ENCODE measurements at places on chromosomes 7 and 10.

DNA sequence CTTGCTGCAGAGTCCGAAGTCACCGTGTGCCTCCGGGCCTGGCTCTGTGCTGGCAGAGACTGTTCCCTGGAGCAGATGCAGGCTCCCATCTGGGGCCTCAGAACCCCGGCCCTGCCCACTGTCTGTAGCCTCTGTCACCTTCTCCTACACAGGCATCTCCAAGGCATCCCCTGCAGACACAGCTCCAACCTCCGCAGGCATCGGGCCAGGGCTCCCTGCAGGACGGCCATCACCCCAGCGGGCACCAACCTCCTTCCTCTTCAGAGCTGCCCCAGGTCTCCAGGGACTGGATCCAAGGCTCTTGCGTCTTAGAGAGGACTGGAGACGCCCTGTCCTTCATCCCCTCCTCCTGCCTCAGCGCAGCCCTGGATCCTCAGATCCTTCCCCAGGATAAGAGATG lies 69.9 kb upstream of the MYL10 start:
- DNase-seq = no peak

GRCh38 chr10:130960531-130960930 lies 351.0 kb downstream of the TCERG1L start:
- no peak for DNase-seq

- no peak for DNase-seq
Measured at GRCh38 chr7:87628780-87629569, 777 bp downstream of the RUNDC3B start.

DNA sequence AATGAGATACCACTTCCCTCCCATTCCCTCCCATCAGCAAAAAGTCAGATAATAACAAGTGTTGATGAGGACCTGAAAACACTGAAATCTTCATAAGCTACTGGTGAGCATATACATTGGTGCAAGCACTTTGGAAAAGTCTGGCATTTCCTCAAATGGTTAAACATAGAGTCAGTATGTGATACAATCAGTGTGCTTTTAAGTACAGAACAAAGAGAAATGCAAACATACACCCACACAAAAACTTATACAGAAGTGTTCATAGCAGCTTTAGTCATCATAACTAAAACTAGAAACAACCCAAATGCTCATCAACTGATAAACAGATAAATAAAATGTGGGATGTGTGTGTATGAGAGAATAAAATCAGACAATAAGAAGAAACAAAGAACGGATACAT lies 261.9 kb downstream of the ELMO1 start:
- DNase-seq = no peak

DNA sequence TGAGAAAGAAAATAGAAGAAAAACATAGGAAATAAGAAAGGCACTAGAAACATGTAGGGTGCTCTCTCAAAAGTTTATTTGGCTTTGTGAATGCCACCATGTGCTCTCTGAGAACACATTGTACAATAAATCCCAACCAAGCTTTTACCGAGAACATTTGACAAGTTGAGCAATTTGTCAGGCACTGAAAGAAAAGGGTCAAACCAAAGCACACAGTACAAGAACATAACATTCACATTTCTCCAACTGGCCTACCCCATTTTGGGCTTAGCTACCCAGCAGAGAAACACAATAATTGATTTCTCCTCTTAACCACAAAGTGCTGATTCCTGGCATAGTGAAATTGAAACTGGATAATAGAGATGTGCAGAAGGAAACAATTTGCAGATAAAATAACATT lies 69.2 kb upstream of the SLC39A12 start:
- DNase-seq = no peak

DNA sequence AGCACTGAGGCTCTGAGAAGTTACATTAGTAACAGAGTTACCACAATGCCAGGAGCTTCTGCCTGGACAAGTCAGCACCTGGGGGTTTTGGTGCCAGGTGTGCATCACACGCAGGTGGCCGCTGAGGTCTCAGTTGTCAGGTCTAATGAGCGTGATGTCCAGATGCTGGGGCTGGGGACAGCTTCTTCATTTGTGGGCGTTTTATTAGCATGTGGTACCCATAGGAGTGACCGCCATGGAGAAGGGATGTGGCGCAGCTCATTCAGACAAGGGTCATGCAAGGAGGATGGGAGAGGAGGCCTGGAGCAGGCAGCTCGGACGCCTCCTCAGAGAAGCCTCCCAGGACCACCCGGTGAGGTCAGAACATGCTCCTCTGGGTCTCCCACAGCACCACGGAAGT lies 27.8 kb downstream of the FAM241B start:
- no peak for DNase-seq

GRCh38 chr10:111506266-111507034 lies 429.6 kb downstream of the ADRA2A start:
- no peak for DNase-seq

- no peak for DNase-seq
Measured at GRCh38 chr10:36738738-36739431, 386.5 kb upstream of the ANKRD30A start.

GRCh38 chr10:71747551-71748523 lies 25.5 kb downstream of the VSIR start:
- DNase-seq = no peak

DNA sequence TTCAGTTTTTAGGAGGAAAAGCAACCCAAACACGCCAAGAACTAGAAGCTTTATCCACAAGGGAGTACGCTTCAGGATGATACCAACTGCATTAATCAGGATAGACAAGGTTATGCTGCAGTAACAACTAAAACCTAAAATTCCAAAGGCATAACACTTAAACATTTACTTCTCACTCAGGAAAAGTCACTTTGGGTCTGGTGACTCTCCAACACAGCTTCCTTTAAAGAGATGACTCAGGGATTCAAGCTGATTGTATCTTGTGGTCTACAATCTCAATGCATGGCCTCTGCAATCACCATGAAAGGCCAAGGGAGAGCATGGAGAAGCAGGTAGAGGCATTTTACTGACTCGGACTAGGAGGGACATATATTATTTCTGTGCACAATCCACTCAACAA lies 315.8 kb downstream of the KCNMA1 start:
- no peak for DNase-seq

GRCh38 chr10:79435271-79436065 lies 10.0 kb downstream of the ZCCHC24 start:
- DNase-seq = no peak

GRCh38 chr10:96756111-96756903 lies 36.0 kb upstream of the PIK3AP1 start:
- no peak for DNase-seq

DNA sequence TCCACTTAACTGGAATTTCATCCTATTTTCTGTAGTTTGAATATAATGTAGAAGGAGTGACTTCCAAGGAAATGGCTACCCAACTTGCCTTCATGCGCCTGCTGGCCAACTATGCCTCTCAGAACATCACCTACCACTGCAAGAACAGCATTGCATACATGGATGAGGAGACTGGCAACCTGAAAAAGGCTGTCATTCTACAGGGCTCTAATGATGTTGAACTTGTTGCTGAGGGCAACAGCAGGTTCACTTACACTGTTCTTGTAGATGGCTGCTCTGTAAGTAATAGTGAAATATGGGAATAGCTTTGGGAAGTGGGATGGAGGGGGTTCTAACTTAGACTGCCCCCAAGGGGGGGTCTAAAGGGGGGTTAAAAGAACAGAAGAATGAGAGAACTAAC lies 34.5 kb downstream of the COL1A2 start:
- no peak for DNase-seq

- DNase-seq = no peak
Measured at GRCh38 chr10:90417029-90417428, 440.8 kb downstream of the HTR7 start.

DNA sequence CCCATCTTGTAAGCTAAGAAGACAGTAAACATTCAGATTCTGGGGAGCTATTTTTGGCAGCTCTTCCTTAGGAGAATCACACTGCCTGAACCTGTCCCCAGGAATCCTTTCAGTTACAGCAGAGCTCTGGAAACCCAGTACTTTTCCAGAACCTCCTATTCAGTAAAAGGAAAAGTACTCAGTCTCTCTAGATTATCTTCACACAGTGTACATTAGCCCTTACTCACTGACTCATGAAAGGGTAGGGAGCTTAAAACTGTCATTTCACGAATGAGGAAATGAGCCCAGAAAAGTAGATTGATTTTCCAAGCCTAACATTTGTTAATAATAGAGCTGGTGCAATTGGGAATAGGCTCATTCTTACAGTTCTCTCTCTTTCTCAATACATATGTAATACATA lies 3.9 kb upstream of the CNNM1 start:
- DNase-seq = no peak

- DNase-seq = no peak
Measured at GRCh38 chr7:135665042-135665441, 2.7 kb downstream of the STMP1 start.

- DNase-seq = no peak
Measured at GRCh38 chr10:104816501-104816900, 175.4 kb downstream of the SORCS3 start.

GRCh38 chr10:69398466-69398865 lies 18.3 kb downstream of the TACR2 start:
- no peak for DNase-seq

DNA sequence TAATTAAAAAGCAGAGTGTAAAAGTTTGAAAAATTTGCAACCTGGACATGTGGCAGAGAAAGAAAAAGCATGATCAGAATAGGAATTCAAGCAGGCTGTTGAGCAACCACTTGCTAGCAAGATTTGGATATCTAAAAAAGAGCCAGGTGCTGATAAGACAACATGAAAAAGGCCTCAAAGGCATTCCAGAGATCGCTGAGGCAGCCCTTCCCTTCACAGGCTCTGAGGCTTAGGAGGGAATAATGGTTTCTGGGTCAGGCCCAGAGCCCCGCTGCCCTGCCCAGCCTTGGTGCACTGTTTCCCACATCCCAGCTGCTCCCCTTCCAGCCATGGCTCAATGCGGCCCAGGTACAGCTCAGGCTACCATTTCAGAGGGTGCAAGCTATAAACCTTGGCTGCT lies 64.1 kb upstream of the EEPD1 start:
- DNase-seq = no peak

DNA sequence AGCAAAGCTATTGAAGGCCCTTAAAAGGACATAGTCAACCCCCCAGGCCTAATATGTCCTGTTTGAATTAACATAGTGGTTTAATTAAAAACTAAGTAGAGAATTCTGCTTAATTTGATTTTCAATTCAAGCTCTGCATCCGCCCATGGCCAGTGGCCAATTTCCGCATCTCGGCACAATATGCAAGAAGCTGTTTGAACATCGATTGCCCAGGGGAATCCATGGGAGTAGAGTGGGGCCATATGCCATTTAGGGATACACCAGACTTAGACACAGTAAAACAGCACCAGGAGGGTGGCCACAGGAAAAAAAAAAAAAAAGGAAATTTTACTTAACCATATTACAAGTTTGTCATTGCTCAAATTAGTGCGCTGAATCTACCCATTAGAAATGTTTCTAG lies 100.4 kb downstream of the LMBR1 start:
- DNase-seq = no peak

- DNase-seq = no peak
Measured at GRCh38 chr7:148962440-148962822, 65.9 kb downstream of the PDIA4 start.

DNA sequence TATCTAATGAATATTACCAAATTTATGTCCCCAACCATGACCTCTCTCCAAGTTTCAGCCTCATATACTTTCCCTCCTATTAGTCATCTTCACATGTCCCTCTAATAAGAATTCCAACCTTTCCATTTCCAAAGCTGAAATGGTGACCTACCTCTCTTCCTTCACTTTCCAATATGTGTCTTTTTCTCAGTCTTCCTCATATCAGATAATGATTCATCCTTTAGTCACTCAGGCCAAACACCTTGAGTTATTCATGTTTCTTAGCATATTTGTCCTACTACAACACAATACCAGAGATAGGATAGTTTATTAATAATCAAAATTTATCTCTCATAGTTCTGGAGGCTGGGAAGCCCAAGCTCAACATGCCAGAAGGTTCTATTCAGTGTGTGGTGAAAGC lies 318.5 kb upstream of the ZWINT start:
- no peak for DNase-seq

DNA sequence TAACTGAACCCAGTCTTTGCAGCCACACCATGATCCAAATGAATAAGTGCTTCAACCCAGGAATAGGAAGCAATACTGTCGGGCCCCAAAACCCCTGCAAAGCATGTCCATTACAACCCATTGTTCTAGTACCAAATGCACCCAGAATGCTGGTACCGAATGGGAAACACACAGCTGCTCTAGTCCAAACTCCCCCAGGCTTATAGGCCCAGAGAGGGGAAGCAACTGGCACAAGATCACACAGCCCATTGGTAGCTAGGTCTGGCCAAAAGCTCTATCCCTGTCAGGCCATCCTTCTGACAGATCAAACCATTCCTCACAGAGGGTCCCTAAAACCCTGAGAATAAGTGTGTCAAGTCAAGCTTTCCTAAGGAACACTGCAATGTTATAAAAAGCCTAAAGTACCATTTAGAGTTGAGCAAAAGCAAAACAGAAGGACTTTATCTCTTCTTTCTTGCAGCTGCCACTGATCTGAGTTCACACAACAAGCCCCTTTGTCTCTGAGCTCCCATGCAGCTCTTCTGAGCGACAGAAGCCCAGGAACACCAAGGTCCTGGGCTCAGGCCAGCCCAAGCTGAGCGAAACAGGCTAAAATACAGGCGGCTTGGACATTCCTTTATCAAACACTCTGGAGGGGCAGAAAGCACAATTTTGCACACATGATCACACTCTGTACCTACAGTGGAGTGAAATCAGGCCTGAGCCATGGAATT lies 116.7 kb downstream of the SGMS1 start:
- DNase-seq = no peak

- no peak for DNase-seq
Measured at GRCh38 chr7:84948634-84949033, 238.2 kb downstream of the SEMA3D start.

- DNase-seq = no peak
Measured at GRCh38 chr10:123621916-123622315, 44.2 kb upstream of the GPR26 start.

DNA sequence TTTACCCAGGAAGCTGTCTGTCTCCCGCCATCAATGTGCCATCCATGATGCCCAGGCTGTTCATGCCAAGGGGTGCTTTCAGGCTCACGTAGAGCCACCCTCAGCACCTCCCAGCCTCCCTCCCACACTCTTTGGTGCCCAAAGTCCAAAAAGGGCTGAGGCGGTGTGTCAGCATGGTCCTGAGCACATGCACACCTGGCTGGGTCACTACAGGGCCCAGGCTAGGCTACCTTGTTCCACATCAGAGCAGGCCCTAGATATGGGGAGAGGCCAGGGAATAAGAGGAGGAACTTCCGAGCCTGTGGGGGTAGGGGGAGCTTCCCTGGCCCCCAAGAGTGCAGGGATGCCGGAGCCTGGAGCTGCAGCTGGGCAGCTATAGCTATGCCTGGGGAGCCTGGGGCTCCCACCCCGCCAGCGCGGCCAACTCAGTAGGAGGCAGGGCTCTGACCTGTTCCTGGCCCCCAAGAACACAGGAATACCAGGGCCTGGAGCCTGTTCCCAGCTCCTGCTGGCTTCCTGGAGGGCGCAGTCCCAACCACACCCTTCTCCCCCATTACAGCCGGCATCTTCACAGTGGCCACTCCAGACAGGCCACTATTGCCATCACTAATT lies 133.2 kb upstream of the C7orf33 start:
- DNase-seq = no peak

DNA sequence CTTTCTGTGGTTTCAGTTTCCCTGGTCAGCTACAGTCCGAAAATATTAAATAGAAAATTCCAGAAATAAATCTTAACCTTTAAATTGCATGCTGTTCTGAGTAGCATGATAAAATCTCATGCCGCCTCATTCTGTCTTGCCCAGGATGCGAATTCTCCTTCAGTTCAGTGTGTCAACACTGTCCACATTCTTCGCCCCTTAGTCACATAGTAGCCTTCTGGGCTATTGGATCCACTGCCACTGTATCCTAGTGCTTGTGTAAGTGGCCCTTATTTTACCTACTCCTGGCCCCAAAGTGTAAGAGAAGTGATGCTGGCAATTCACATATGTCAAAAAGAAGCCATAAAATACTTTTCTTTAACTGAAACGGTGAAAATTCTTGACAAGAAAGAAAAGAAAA lies 129.6 kb downstream of the ZWINT start:
- no peak for DNase-seq
